Stimulated activated CD8-positive, alpha-beta memory T cell treated with anti-CD3 and anti-CD28 coated beads, Interleukin-4, amount 100 ng/mL, for 24 hours (primary cell): ENCODE measurements at places on chromosomes 4 and X.
A peak's percentile ranks its signal among the peaks of the same experiment; 100 is the strongest.

GRCh38 chr4:8916351-8916885 is 44.8 kb upstream of the HMX1 start:
- no peak for DNase-seq

GRCh38 chrX:39631276-39632229 is 466.2 kb downstream of the BCOR start:
- no peak for DNase-seq

DNA sequence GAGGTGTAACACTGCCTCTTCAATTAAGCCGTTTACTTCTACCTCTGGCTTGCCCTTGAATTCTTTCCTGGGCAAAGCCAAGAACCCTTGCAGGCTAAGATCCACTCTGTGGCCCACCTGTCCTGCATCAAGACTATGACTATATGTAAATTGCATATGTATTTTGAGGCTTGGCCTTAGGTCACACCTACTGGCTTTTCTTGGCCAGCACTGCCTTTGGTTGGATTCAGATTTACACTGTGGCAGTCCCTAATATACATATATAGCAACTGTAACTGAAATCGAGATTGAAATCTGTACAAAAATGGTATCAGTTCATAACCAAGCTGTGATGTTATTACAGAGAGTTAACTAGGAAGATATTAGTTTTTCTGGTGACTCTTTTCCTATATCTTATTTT is 151.5 kb downstream of the CFAP47 start:
- DNase-seq, result no peak

GRCh38 chr4:87067124-87067885 is 132.5 kb downstream of the AFF1 start:
- no peak for DNase-seq

GRCh38 chr4:46425775-46426400 is 36.0 kb upstream of the GABRA2 start:
- DNase-seq, result no peak

- no peak for DNase-seq
Observed at GRCh38 chrX:10016519-10017132, 49.5 kb downstream of the CLDN34 start.

- DNase-seq, result no peak
Observed at GRCh38 chr4:845836-846251, 19.9 kb upstream of the CPLX1 start.

DNA sequence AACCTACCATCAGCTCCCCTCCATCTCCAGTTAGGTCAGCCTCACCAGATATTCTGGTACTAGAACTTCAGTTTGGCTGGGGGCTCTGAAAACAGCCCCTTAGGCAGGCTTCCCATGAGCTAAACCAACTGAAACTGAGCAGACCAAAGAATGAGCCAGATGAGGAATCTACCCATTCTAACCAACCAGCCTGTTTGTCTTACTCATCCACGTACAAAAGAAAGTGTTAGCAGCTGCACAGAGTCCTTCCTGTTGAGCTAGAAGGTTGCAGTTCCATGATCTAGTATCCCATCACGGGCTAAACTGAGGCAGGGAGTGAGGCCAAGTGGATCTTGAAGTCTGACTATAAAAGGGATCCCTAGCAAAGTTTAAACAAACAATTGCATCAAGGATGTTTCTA is 17.5 kb downstream of the MAGEA9B start:
- DNase-seq, result no peak

- no peak for DNase-seq
Observed at GRCh38 chrX:150270622-150271021, 92.5 kb upstream of the MAMLD1 start.

- no peak for DNase-seq
Observed at GRCh38 chr4:67101612-67102011, 443.7 kb downstream of the CENPC start.

DNA sequence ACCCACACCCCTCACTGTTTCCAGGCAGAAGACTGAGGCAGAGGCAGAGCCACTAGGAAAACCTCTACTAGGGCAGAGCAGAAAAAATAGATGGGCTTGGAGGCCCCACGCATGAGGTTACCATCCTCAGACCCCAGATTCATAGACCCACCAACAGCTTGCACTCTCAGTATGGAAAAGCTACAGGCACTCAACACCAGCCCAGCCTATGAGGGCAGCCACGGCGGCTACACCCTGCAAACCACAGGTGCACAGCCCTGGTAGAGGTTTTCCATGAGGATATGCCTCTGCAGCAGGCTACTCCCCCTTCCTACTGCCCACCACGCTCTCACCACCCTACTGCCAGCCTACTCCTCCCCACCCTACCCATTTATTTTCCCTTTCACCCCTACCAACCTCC is 235.1 kb downstream of the CWH43 start:
- no peak for DNase-seq

GRCh38 chrX:17737986-17738713 is 857 bp downstream of the SCML1 start:
- peak; percentile 7 for DNase-seq
